ENCODE measurements at places on chromosomes 4 and X.

GRCh38 chr4:70958681-70959080, 34.8 kb upstream of the DCK start:
- DNase-seq, result no peak

GRCh38 chr4:86972997-86973396, 38.2 kb downstream of the AFF1 start:
- DNase-seq, result no peak

GRCh38 chrX:31546126-31546525, 474.3 kb upstream of the FTHL17 start:
- DNase-seq, result no peak

GRCh38 chr4:96483308-96484030, 643.6 kb downstream of the PDHA2 start:
- DNase-seq, result no peak

DNA sequence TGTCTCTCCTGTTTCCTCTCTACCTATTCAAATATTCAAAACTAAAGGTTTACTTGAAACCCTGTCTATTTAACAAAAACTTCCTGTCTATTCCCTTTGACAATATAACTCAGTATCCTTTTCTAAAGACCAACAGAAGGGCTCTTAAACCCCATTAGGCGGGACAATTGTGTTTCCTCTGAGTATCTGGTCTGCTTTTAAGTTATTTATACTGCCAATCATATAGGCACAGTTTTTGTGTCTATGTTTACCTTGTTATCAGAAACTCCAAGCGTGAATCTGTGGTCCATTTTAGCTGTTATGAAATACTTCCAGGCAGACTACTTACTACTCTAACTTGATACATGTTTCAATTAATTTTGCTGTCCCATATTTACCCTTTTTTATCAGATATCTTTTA, 350.0 kb upstream of the CTSO start:
- peak; percentile 84 for DNase-seq

DNA sequence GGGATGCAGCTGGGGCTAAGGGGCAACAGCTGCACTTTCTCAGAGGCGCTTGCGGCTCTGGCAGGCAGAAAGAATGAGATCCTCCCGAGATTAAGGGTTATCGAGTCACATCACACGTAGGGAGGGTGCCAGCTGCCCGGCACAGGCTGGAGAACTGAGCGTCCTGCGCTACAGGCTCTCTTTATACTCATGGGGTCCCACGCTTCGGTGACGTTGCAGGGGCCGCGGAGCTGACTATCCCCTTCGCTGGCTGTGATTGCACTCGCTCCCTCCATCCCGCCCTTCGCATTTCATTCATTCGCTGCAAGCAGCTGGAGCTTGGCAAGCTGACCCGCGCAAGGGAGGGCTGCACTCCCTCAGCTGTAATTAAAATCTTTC, at the start of gene TACR3:
Gene TACR3, minus strand, starts transcription at position 156 of the 378 bp plus-strand sequence. CDS start 310 bp downstream, outside the sequence.
- DNase-seq, result no peak

DNA sequence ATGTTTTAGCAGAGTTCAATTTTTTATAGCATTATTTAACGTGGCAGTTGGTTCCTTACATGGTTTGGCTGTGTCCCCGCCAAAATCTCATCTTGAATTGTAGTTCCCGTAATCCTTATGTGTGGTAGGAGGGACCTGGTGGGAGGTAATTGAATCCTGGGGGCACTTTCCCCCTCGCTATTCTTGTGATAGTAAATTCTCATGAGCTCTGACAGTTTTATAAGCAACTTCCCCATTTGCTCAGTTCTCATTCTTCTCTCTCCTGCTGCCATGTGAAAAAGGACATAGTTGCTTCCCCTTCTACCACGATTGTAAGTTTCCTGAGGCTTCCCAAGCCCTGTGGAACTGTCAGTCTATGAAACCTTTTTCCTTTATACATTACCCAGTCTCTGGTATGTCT, 329.5 kb downstream of the GRIA2 start:
- no peak for DNase-seq

- DNase-seq, result no peak
Observed at GRCh38 chrX:46866726-46867125, 29.9 kb downstream of the RP2 start.

DNA sequence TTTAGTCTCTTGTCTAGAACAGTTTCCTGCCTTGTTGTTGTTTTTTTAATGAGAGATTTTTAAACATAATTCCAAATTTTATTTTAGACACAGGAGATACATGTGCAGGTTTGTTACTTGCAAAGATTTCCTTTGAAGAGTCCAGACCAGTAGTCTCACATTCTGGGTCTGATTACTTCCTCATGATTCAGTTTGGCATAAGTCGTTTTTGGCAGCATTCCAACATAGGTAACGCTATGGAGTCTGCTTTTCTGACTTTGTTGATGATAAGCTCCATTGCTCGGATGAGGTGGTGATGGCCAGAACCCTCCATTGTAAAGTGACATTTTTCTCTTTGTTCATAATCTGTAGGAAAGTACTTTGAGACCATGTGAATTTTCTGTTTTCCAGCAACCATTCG, 74.7 kb downstream of the CLCN4 start:
- no peak for DNase-seq

DNA sequence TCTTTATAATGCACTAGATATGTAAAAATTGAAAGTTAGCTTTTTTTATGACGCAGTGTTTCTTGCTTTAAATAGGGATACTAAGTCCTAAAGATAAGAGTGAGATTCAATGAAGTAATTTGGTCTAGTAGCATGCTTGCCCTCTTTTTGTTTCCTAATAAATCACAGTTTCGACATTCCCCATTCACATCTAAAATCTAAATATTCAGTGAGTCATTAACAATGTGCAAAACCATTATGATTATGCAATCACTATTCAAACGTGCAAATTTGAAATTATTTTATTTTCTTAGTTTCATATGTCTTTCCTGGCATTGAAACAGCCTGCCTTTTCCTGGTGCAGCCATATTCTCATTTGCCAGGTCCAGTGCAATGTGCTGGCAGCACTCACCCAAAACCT, 1350.5 kb upstream of the PABPC4L start:
- no peak for DNase-seq

DNA sequence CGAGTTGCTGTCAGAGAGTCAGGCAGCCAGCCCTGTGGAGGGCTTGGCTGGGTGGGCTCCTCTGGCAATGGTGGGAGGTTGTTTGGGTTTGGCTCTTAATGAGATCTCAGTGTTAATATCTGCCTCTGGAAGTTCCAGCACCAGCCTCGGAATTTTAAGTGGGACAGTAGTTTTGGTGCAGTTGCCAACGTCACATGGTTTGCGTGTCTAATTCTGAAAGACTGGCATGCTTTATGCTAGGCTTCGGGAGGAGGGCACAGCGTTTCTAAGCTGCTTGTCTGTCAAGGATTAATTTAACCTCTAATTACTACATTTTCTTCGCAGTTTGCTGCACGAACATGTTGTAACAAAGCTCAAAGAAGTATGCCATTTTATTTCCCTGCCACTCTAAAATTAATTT, 9.2 kb downstream of the MAMLD1 start:
- DNase-seq, result no peak

DNA sequence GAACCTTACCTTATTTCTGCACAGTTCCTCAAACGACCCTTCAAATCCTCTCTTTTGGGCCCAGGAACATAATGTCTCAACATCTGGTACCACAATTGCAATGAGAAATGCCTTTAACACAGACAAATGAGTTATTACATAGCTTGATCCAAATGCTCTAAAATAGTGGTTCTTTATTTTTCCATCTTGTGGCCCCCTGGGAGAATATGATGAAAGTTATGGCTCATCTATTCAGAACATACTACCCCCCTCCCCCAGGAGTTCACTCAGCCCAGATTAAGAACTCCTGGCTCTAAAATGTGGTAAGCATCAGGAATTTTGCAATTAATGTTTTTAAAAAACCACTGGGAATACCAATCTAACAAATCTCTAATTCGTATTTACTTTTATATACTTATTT, 23.9 kb upstream of the CENPU start:
- no peak for DNase-seq

GRCh38 chr4:87216469-87216868, 3.9 kb downstream of the KLHL8 start:
- no peak for DNase-seq

GRCh38 chr4:186131935-186132334, 27.4 kb downstream of the FAM149A start:
- no peak for DNase-seq

DNA sequence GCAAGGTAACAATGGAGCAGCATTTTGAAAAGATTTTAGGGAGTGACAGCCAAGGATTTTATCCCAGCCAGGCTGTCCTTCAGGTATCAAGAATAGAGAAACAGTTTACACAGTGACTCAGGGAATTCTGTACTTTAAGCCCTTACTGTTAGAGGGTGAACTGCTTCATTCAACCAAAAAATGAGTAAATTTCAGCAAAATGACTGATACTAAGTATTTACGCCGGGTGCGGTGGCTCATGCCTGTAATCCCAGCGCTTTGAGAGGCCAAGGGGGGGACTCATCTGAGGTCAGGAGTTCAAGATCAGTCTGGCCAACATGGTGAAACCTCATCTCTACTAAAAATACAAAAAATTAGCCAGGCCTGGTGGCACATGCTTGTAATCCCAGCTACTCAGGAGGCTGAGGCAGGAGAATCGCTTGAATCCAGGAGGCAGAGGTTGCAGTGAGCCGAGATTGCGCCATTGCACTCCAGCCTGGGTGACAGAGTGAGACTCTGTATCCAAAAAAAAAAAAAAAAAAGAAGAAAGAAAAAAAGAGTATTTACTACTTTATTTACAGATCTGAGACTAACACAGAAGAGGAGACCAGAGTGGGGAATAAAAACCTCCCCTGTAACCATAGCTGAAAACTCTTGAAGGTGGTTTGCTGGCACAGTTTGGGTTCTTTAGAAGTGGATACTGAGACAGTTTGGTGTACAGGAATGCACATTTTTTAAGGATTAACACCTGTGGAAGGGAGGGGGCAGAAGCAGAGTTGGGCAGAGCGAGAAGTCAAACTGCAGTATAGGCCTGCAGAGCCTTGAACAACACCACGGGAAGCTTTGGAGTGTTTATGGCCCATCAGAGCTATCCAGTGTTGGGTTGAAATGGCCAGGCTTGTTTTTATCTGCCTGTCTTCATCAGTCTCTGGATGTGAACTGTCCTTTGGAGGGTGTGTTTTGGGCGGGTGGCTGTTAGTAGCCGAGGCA, 40.5 kb downstream of the TMEM131L start:
- DNase-seq, result no peak

DNA sequence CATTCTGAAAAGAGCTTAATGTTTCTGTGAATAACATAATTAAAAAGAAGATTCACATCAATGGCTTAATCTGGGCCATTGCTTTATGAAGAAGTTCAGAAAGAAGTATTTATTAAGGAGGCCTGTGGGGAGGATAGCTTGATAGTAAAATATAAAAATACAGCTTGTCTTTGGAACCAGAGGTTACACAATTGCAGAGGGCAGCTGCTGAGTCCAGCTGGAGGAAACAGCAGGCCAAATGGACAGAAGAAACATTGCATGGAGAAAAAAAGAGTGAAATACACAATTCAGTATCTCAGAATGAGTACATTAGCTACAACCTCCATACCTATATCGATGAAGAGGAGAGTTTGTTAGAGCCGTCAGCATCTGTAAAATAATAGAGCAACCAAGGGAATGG, 148.0 kb upstream of the NPY2R start:
- DNase-seq, result no peak

GRCh38 chrX:149495573-149496071, 9.5 kb downstream of the IDS start:
- no peak for DNase-seq

GRCh38 chr4:20395160-20395773, 143.6 kb downstream of the SLIT2 start:
- DNase-seq, result peak; percentile 60

- DNase-seq, result no peak
Observed at GRCh38 chr4:29002151-29002550, 1718.0 kb upstream of the PCDH7 start.

GRCh38 chr4:5383191-5383980, 325.0 kb downstream of the EVC2 start:
- DNase-seq, result no peak

DNA sequence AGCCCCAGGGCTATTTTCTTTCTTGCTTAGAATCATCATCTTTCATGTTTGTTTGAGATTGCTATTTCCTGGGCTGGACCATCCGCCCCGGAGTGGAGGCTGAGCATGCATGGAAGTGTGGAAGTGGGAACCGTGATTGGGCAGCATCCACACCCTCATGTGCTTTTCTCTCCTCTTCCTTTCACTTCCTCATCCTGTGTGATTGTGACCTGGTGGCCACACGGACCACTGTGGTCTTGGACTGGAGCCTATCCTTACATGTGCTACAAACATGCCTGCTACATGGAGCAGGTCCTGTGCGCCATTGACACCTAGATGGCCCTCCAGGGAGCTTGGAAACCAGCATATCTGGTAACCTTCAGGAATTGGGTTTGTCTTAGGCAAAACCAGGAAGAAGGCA, 175.9 kb upstream of the LCORL start:
- DNase-seq, result no peak

Measured in NCI-H1092 treated with DMSO at 0.1 percent for 48 hours (cell line).